ENCODE measurements at places on chromosomes 5 and 9.

DNA sequence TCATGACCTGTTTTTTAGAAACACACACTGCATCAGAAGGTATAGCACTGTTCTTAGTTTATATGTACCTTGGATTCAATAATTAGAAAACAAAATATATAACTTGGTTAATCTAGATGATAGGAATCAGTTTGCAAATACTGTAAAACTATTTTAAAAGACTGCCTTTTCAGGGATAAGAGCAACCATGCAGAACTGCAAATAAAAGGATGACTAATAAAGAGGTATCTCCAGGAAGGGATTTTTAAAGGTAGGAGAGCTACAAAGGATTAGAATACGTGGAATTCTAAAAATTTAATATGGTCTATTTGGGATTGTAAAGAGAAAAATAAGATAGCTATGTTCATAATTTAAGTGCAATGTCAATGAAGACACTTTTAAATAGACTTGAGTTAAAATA lies 9.4 kb downstream of the GABRA1 start:
- DNase-seq: no peak

- DNase-seq: no peak
These were observed 2.1 kb downstream of the TTLL11 start for GRCh38 chr9:122090981-122091380.

- DNase-seq: no peak
These were observed 44.6 kb downstream of the MVB12B start for GRCh38 chr9:126371007-126371870.

GRCh38 chr5:1864896-1865440 lies 17.8 kb downstream of the IRX4 start:
- no peak for DNase-seq

DNA sequence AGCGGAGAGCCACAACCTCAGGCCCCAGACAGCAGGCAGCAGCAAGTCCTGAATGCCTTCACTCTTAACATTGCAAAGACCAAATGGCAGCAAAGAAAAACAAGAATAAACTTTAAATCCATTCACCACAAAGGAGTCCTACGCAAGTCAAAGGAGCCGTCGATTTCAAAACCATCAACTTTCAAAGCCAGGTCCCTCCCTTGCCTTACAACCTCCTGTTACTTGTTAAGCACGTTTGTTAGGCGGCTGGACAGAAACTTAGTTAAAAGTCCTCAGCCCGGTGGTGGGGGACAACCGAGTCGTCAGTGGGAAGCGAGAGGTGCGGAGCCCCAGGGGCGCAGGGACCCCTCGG lies 938 bp downstream of the LPAR1 start:
- DNase-seq: peak; percentile 25

- no peak for DNase-seq
These were observed 54.5 kb downstream of the ZNF366 start for GRCh38 chr5:72452515-72453245.

DNA sequence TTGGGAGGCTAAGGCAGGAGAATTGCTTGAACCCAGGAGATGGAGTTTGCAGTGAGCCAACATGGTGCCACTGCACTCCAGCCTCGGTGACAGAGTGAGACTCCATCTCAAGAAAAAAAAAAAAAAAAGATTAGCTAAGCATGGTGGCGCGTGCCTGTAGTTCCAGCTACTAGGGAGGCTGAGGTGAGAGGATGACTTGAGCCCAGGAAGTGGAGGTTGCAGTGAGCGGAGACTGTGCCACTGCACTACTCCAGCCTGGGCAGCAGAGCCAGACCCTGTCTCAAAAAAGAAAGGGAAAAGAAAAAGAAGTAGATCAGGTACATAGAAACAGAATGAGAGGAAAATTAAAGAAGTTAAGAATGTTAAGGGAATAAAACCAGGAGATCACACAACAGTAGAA lies 927.1 kb upstream of the DMAC1 start:
- no peak for DNase-seq

DNA sequence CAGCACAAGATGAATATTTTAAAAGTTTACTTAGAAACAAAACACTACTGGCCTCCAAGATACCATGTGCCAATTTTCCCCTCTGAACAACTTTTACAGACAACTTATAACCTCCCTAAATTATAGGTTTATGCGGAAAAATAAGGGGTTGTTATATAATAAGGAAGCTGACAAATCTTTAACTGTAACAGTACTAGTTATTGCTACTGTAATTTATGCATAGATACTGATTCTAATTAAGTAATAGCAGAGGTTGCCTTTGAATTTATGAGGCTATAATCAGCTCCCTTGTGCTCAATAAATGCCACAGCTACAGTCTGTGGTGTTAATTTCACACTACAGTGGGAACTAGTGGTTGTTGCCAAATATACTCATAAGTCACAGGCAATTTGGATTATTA lies 291.3 kb upstream of the PCSK5 start:
- no peak for DNase-seq

DNA sequence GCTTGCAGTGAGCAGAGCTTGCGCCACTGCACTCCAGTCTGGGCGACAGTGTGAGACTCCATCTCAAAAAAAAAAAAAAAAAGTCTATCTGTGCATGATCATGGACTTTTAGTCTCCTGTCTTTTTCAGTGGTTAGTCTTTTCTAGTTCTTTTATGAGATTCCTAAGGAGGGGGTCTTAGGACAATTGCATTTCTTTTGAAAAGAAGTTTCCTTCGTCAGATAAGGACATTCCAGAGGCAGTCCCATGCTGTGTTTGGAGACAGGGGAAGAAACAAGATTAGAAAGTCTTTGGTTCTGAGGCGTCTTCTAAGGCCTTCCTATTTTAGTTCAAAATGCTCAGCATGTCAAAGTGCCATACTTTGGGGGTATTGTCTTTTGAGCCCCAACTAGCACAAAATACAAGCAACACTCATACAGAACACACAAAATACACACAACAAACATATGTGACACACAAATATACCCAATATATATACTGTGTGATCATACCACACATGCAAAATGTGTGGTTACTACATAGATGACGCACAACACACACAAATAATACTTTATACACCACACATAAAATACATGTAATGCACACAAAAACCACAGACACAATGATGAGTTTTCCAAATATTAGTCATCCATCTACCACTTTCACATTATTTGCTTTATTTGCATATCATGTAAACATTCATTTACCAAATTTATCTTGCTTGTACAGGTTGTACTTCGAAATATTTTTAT lies 394.5 kb downstream of the SPATA31D1 start:
- DNase-seq: no peak

GRCh38 chr9:80843028-80843427 lies 846.3 kb downstream of the TLE1 start:
- no peak for DNase-seq

Data from anterior cingulate cortex (tissue), 58 donors.